GM19239 (cell line): ENCODE measurements at places on chromosomes 5 and 9.

DNA sequence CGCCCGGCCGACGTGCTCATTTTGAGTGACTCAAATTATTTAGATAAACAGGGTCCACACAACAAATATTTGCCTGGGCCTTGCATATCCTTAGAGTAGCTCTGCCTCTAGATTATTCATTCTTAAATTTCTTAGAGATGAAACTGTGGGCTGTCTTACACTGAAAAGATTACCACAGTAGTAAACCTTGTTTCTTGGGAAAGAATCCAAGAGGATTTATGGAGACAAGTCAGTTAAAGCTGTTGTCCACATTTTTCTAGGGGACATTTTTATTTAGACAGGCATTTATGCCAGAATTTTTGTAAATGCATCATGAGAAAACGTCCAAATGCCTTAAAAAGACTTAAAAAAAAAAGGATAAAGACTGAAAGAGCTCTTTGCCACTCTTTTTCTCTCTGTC is 32.6 kb upstream of the RANBP3L start:
- no peak for DNase-seq

- DNase-seq = no peak
Observed at GRCh38 chr5:79621056-79621455, 8.8 kb downstream of the TENT2 start.

DNA sequence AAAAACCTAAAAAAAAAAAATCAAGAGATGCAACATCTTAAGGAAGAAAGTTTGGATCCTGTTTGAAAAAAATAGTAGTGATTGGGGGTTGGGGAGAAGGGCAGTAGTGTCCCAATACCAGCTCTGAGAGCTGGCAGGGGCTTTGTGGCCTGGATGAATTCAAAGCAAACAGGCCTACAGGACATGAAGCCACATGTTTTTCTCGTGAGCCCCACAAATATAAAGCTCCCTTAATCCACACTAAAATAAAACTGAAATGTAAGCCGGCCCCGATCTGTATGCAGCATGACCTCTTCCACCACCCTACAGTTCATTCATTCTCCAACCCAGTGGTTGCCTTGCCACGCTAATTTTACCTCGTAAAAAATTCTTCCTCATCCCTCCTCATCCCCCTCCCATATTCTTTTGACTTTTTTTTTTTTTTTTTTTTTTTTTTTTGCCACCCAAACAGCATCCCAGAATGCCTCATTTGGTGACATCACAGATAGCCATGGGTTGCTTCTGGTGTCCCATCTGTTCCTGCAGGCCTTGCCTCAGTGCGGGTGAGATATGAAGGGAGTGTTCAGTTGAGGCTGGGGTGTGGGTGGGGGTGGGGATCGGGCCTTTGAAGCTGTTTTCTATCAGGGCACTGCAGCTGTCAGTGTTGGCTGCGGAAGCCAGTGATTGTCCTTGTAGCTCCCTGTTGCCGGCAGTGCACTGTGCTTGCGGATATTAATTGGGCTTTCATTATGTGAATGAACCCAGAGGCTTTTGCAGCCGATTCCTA is 81.6 kb upstream of the NFIB start:
- DNase-seq = no peak

DNA sequence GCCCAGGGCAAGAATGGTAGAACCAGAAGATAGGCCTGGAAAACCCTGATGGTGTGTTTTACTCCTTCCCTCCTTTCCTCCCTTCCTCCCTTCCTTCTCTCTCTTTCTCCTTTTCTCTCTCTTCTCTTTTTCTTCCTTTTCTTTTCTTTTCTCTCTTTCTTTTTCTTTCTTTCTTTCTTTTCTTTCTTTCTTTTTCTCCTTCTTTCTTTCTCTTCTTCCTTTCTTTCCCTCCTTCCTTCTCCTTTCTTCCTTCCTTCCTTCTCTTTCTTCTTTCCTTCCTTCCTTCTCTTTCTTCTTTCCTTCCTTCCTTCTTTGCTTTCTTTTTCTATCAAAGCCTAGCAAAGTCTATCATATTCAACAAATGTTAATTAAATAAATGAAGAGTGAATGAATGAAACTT is 24.0 kb upstream of the UBE2QL1 start:
- no peak for DNase-seq

- DNase-seq = no peak
Observed at GRCh38 chr5:95600557-95600956, 19.3 kb upstream of the GPR150 start.

DNA sequence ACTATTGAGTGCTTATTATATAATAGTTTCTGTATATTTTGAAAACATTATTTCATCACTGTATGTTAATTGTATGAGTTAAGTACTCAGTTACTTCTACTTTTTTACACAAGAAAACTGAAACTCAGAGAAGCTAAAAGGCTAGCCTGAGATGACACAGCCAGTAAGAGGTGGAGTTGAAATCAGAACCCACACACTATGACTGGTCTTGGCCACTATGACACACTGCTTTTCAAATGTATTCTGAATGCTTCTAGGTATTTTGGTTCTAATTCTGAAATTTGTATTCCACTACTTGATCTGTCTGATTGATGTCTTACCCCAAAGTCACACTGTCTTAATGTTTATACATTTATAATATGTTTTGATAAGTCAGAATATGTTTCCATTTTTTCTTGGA is 181.8 kb downstream of the ZDHHC21 start:
- DNase-seq = no peak

DNA sequence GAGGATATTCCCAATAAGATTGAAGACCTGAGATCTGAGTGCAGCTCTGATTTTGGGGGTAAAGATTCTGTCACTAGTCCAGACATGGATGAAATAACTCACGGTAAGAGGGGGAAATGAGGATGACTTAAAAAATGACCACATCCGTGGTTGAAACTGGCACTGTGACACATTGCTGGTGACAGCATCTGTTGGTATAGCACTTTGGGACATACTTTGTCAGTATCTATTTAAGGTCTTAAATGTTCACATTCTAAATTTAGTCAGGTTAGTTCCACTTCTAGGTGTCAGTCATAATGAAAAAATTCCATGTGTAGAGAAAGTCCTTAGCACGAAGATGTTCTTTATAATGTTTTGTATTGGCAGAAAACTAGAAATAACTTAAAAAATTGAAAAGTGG is 70.9 kb downstream of the GAPVD1 start:
- peak; percentile 52 for DNase-seq

GRCh38 chr5:45596320-45596719 is 99.9 kb downstream of the HCN1 start:
- DNase-seq = no peak
